AG04450 (cell line): ENCODE measurements at places on chromosomes 16 and 17.

GRCh38 chr17:73281928-73282327, 20.2 kb upstream of the CPSF4L start:
- DNase-seq, result no peak

- DNase-seq, result no peak
Measured at GRCh38 chr17:60436676-60437075, 14.4 kb downstream of the CHCT1 start.

DNA sequence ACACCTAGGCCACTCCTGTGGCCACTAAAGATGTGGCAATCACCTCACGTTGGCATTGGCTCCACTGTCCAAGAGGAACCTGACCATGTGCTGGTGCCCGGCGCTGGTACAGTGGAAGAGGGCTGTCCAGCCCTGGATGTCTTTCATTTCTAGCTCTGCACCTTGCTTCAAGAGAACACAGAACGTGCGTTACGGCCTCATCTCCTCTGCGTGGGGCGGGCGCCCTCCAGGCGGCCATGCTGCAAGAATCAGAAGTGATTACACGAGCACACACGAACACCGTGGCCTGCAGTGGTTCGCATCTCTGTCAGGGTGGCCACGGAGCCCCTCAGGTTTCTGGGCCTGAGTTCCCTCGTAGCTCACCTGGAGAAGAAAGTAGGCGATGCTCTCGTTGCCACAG, 7.5 kb downstream of the ANKS3 start:
- DNase-seq, result no peak

GRCh38 chr16:20942256-20942655, 41.7 kb downstream of the LYRM1 start:
- no peak for DNase-seq

DNA sequence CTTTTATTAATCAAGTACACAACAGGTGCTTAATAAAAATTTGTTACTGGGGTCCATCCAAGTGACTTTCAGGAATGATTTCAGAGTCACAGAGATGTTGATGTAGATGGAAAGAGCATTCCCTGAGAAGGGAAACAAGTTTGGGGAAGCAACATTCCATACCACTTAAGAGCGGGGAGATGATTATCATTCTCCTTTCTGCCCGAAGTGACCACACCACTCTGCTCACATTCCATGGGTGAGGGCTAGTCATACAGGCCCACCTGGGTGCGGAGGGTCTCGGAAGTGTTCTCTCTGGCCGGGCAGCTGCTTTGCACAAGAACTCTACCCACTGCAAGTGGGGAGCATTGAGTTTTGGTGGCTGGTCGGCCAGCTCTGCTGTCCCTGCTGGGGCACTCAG, 231.4 kb downstream of the SNX29 start:
- no peak for DNase-seq

- no peak for DNase-seq
Measured at GRCh38 chr17:49887744-49888360, 40.0 kb upstream of the TAC4 start.

GRCh38 chr16:72952811-72953271, 95.1 kb downstream of the ZFHX3 start:
- peak; percentile 67 for DNase-seq

GRCh38 chr16:81415751-81416150, 28.9 kb upstream of the CMIP start:
- no peak for DNase-seq

DNA sequence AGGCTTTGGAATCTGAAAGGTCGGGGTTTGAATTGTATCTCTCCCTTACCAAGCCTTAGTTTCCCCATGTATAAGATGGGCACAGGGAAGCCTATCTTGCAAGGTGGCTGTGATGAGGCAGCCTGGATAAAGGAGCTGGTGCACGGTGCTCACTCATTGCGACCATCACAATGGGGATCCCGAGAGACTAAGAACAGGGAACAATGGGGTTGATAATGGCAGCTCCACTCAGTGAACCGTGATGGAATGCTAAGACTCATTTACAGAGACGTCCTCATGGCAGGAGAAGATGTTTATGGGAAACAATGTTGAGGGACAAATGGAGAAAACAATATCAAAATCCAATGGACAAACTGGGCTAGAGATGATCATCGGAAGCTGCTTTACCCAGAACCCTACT, 81.8 kb downstream of the SPACA3 start:
- no peak for DNase-seq

DNA sequence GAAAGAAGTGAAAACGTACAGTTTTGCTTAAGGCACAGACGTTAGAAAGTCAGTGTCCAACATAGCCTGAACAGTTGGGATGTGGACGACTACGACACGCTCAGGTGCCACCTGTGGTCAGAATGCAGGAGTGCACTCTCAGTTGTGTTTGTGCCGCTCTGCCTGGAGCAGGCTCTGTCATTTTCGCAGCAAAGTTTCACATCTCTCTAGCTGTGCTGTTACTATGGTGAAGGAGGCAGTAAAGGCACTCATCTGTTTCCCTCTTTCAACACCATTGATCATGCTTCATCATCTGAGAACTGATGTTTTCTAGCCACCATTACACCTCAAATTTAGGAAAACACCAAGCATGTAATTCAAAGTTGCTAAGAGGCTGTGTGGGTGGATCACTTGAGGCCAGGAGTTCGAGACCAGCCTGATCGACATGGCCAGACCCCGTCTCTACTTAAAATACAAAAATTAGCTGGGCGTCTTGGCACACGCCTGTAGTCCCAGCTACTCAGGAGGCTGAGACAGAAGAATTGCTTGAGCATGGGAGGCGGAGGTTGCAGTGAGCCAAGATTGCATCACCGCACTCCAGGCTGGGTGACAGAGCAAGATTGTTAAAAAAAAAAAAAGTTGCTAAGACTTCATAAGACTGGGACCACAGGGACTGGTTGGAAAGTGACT, 44.9 kb upstream of the DNAJA2 start:
- DNase-seq, result no peak

DNA sequence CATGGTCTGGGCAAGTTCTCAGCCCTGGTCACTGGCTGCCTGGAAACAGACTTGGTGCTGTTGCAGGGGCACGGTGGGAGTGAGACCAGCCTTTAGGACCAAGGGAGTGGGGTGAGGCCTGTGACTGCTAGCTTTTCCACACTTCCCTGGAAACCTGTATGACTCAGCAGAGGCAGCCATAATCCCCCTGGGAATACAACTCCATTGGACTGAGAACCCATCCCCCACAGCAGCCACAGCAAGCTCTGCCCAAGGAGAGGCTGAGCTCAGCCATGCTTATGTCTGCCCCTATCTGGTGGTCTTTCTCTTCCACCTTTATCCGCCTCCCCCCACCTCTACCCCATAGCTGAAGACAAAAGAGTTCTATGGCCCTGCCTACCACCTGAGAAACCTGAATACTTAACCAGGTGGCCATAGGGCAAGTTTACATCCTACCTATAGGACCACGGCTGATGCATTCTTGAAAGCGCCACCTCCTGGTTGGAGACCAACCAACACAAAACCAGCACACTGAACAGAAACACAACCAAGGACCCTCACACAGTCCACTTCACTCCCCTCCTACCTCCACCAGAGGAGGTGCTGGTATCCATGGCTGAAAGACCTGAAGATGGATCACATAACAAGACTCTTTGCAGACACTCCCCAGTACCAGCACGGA, 816.2 kb upstream of the SOX9 start:
- no peak for DNase-seq

DNA sequence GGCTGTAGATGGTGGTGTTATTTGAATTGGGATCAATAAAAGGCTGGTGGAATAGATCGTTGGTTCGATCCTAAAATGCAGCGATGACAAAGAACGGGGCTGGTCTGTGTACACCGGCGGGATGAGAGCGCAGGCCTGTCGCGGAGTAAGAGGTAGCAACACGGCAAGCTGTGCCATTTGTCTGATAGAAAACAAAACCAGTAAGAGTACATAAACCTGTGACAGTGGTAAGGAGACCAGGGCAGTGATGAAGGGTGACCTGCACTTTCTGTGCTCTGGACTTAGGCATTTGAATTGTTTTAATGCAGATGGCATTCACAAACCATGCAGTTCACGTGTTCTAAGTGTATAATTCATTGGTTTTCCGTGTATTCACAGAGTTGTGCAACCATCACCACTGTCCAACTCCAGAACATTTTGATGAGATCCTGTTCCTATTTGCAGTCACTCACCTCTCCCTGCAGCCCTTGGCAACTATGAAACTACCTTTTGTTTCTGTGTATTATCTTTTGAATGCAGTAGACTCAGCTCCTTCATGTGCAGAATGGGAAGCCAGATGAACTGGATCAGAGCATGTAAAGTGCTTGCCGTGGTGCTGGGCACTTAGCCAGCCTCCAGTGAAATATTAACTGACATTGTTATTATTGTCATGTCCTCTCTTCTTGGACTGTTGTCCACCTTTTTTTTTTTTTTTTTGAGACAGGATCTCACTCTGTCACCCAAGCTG, 286.1 kb downstream of the SNX29 start:
- no peak for DNase-seq

- no peak for DNase-seq
Measured at GRCh38 chr16:88703486-88704309, 2.5 kb downstream of the RNF166 start.

DNA sequence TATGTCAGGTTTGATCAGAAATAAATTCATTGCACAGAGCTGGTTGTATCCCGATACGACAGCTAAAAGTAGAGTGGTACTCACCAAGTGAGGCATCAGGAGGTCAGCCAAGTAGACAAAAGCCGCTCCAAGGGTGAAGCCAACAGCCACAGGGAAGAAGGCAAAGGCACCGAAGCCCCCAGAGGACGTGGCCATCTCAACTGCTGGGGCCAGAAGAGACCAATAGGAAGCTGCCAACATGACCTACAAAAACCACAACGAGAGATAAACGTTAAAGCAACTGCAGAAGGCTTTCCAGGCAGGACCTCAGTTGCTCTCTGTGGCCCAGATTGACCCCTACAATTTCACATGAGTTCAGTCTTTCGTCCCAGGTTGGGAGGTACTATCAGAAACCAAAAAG, 61.0 kb downstream of the SLC39A11 start:
- DNase-seq, result no peak

GRCh38 chr16:31429796-31430195, 1.6 kb upstream of the COX6A2 start:
- DNase-seq, result no peak

- DNase-seq, result no peak
Measured at GRCh38 chr17:59838052-59838916, 54.5 kb downstream of the TUBD1 start.

GRCh38 chr16:23597003-23597756, 1.1 kb upstream of the NDUFAB1 start:
- DNase-seq, result no peak

- no peak for DNase-seq
Measured at GRCh38 chr16:27690608-27691007, 140.7 kb downstream of the KATNIP start.

GRCh38 chr16:79042886-79043285, 557.7 kb downstream of the MAF start:
- DNase-seq, result no peak

GRCh38 chr17:55777471-55777971, 26.7 kb downstream of the PCTP start:
- no peak for DNase-seq

DNA sequence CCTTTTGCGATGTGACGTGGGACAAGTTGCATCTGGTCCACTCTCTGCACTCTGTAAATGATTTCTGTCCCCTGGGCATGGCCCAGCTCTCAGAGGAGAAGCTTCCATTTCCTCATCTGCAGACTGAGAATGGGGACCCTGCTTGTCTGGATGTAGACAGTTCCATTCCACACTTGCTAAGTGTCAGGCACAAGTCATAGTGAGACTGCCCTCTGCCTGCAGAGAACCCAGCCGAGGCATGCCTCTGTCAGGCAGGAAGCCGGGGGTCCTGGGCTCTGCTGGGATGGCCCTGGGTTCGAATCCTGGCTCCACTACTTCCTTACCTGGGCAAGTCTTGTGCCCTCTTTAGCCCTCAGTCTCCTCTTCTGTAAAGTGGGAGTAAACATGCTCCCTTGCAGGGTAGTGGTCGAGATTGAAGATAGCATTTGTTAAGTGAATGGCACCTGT, 4.1 kb downstream of the MAP2K3 start:
- DNase-seq, result no peak

- no peak for DNase-seq
Measured at GRCh38 chr17:7018331-7018964, 4.4 kb upstream of the BCL6B start.

DNA sequence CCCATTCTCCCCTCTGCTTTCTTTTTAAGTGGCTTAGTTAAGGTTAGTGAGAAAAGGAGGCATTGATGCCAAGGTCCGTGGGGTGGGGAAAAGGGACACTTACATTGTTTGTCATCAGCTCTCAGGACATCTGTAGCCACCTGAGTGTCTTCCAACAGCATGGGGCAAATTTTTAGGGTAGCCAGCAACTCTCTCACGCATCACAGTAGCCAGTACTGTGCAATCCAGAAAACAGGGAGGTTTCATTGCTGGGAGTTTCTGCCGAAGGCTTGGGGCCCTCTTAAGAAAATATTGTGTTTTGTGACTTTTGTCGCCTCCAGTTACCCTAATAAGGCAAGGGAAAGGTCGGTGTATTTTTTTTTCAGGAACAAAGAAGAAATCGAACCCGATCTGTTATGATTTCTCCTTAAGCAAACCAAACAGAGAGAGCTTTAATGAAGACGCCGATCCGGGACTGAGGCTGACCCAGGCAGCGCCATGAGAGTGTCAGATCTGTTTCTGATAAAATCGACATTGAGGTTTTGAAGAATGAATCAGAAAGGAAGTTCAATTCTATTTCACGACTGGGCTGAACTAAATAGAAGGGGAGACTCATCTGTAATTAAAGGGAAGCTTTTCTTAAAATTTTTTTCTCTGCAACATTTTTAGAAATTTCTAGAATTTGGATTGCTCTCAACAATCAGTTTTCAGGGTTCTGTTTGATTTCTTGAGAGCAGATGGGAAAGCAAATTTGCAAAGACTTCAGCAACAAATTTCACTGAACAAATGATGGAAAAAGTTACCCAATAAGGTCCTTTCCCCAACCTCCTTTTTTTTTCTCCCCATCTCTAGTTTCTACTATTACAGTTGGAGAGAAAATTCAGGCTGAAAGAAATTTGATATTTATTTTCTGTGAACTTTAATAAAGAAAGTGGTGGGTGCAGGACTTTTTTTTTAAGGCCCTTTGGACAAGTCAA, 144.7 kb upstream of the IRX3 start:
- DNase-seq, result no peak

DNA sequence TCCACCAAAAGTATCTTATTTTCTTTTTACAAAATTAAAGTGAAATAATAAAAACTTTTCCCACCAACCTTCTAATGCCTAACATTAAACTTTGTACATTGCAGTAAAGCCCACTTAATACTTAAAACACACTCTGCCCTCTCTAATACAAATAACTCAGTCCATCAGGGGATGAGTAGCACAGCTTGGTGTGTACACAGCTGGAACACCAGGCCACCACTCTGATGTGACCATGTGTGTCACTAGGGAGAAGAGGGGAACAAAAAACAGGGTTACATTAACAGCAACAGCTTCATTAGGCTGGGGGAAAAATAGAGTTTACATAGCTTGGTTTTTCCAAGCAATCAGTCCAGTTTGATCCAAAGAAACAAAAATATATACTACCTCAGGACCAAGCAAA, 295.0 kb downstream of the CEP112 start:
- DNase-seq, result no peak

- no peak for DNase-seq
Measured at GRCh38 chr17:51435641-51436091, 175.3 kb downstream of the UTP18 start.

GRCh38 chr16:31063495-31063842, 10.6 kb downstream of the ZNF668 start:
- no peak for DNase-seq
